Activated naive CD4-positive, alpha-beta T cell (primary cell): ENCODE measurements at places on chromosomes 11 and 22.

DNA sequence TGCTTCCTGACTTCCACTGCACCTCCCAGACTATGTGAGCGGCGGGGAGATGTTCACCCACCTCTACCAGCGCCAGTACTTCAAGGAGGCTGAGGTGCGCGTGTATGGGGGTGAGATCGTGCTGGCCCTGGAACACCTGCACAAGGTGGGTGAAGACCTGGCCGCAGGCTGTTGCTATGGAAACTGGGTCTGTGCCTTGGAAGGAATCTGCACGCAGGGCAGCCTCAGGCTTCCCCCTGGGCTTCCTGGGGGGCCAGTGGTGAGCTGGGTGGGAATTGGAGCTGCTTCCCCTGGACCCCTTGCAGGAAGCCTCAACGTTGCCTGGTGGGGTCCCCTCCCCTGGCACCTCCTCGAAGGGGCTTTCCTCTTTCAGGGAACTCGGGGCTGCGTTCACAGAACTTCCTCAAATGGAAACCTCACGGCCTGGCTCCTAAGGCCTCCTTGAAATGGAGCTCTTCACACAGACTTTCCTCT, 1.5 kb downstream of the RPS6KA4 start:
- no peak for DNase-seq

- DNase-seq: no peak
These were observed 5.9 kb downstream of the DBX1 start for GRCh38 chr11:20154381-20154780.

- DNase-seq: no peak
These were observed 12.2 kb downstream of the MRGPRF start for GRCh38 chr11:69000831-69001242.

DNA sequence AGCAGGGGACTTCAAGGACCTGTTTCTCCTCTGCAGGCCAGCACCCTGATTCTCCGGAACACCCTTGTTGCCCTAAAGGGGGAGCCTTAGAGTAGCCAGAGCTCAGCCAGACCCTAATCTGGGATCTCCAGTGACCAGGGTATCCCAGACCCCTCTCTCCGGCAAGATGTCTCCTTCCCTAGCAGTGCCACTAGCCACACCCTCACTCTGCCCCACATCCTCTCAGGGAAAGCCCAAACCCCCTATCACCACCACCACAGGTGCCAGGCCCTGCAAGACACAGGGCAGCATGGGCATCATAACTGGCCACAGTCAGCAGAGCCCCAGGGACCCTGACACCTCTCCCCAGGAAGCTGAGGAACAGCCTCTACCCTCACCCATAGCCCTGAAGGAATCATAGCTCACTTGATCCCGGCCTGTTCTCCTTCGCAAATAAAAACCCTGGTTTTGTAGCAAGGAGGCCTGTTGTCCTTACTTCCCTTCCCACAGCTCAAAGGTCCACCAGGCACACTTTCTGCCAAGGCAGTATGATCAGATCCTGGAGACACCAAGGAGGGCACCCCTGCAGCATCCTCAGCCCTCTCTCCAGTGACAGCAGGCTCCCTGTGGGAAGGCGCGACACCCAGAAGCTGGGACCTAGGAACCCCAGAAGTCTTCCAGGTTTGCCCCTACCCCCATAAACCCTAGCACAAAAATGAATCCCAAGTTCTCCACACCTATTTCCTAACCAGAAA, 4.6 kb downstream of the CFL1 start:
- DNase-seq: no peak

DNA sequence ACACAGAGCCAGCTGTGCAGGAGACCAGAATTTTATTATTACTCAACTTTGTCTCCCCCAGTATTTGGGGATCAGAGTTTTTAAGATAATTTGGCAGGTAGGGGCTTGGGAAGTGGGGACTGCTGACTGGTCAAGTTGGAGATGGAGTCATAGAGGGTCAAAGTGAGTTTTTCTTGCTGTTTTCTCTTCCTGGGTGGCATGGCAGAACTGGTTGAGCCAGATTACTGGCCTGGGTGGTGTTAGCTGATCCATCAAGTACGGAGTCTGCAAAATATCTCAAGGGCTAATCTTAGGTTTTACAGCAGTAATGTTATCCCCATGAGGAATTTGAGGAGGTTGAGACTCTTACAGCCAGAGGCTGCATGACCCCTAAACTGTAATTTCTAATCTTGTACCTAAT, 153.5 kb downstream of the OR4C45 start:
- no peak for DNase-seq
